ENCODE measurements at places on chromosomes 3 and 15. TPM values are rescaled to one million over a fixed set of nuclear protein-coding genes. Genes with fewer than 3 reads are reported as not detected.
A peak's percentile ranks its signal among the peaks of the same experiment; 100 is the strongest.

DNA sequence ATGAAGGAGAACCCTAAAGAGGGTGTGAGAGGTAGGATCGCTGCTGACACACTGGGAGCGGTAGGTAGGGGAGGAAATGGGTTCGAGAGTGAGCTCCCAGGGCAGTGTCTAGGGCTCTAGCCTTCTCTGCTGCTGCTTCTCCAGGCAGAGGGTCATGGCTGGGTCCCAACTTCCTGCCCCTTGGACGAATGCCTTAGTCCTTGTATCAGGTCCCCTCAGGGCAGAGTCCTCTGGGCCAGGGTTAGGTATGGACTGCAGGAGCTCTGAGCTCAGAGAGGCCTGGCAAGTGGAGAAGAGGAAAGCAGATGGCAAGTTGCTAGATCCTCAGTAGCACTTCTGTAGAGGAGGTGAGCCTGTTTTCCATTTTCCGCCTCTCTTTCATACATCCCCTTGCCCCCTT is 2.9 kb downstream of the CORO2B start:
- no peak overlapping the region for H3K27ac ChIP-seq
- no peak overlapping the region for H3K4me3 ChIP-seq
- no peaks in the 10 kb centered on the region for H3K27me3 ChIP-seq
- H3K4me1 ChIP-seq, result peaks cover 50% of the 10 kb centered on the region
- H3K36me3 ChIP-seq, result no peaks in the 10 kb centered on the region

LARP6 gene
- 75.2 TPM for total RNA-seq

- H3K36me3 ChIP-seq, result peaks cover under 1% of the 10 kb centered on the region
- H3K27ac ChIP-seq, result peak overlapping the region; percentile 87
- no peak for DNase-seq
- no peaks in the 10 kb centered on the region for H3K27me3 ChIP-seq
These were observed 801 bp upstream of the NGRN start for GRCh38 chr15:90264671-90265070.

- no peak overlapping the region for H3K4me3 ChIP-seq
- no peak for DNase-seq
- H3K36me3 ChIP-seq, result no peaks in the 10 kb centered on the region
These were observed 155.1 kb upstream of the CNTN4 start for GRCh38 chr3:1943395-1944118.

- H3K4me1 ChIP-seq, result no peaks in the 10 kb centered on the region
- peaks cover 7% of the 10 kb centered on the region for H3K27me3 ChIP-seq
- H3K27ac ChIP-seq, result no peak overlapping the region
- no peak overlapping the region for H3K4me3 ChIP-seq
These were observed 17.1 kb downstream of the CTXND1 start for GRCh38 chr15:80234883-80235282.

GRCh38 chr3:152961323-152961722 is 126.4 kb downstream of the P2RY1 start:
- no peaks in the 10 kb centered on the region for H3K27me3 ChIP-seq
- no peaks in the 10 kb centered on the region for H3K36me3 ChIP-seq
- H3K4me1 ChIP-seq, result no peaks in the 10 kb centered on the region
- H3K4me3 ChIP-seq, result no peak overlapping the region
- H3K27ac ChIP-seq, result no peak overlapping the region

GP9 gene
- total RNA-seq, result not detected

DNA sequence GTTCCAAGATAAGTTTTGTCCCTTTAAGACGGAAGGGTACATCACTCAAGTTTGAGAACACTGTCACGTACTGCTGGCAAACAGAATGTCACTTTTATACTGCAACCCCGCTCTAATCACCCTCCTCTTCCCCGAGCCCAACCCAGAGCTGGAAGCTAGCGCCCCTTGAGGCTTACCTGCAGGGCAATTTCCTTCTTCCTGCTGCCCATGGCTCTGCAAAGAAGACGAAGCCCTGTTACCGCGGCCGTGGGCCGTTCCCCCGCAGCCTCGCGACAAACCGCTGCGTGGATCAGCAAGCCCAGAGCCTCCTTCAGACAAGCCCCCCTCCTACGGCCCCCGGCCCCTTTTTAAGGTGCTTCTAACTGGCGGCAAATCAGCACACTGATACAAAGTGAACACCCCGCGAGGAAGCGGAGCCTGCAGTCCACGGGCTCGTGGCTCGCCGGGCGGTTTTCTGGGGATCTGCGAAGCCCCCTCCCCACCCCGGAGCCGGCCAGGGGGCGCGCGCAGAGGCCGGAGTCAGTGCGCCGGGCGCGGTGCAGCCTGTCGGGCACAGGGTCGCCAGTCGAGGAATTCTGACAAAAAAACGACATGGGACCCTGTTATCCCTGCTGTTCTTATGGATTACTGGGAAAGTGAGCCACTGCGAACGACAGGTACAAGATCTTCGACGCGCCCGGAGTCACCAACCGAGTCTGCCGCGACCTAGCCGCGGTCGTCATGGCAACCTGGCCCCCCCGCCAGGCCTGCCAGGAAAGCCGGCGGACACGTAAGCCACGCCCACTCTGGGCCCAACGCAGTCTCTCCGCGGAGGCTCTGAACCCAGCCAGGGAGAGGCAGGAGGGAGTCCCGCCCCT is at the start of gene NME9:
TSS of gene NME9 (minus strand) at position 725 of the 857 bp plus-strand sequence. CDS start at position 209, 516 bp downstream.
- peak within 1 kb of the TSS; percentile 71 for H3K4me3 ChIP-seq
- H3K4me1 ChIP-seq, result peaks cover 7% of the 10 kb centered on the region
- H3K27me3 ChIP-seq, result peaks cover under 1% of the 10 kb centered on the region
- no peaks in the 10 kb centered on the region for H3K36me3 ChIP-seq

LRRN1 gene
- total RNA-seq, result 17.4 TPM

GRCh38 chr15:68807249-68807648 is 13.4 kb downstream of the ANP32A start:
- no peak overlapping the region for H3K27ac ChIP-seq
- no peaks in the 10 kb centered on the region for H3K27me3 ChIP-seq
- no peak overlapping the region for H3K4me3 ChIP-seq
- DNase-seq, result no peak

GOLGA6A gene
- total RNA-seq, result 0.31 TPM

SUSD5 gene
- total RNA-seq, result 2.9 TPM

GRCh38 chr3:69085833-69086722 is 1.3 kb downstream of the ARL6IP5 start:
- H3K36me3 ChIP-seq, result no peaks in the 10 kb centered on the region
- H3K27ac ChIP-seq, result peak overlapping the region; percentile 92
- peak; percentile 92 for DNase-seq
- peak overlapping the region; percentile 98 for H3K4me3 ChIP-seq
- peaks cover 63% of the 10 kb centered on the region for H3K4me1 ChIP-seq

All from astrocyte (in vitro differentiated cells and primary cell).